Renal cortex interstitium (tissue), 15 donors: ENCODE measurements at places on chromosomes 2 and 18. TPM values are rescaled to one million over a fixed set of nuclear protein-coding genes. Genes with fewer than 3 reads are reported as not detected.

DNA sequence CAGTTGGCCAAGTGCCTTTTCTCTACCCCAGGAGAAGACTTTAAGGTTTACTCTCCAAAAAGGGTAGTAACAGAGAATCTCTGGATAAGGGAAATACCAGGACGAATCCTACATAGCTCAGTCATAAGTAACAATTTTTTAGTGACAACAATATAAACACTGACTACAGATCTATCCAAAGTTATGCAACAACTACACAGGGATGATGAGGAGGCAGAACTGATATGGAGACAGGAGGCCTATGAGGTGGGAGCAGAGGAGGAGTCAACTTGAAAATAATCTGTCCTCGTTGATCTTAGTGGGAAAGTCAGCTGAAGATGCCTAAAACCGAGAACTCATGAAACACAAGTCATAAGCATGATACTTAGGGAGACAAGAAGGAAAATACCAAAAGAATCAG lies 40.2 kb downstream of the SLC35F5 start:
- no peak for DNase-seq

Gene MFF
- polyA plus RNA-seq: 142 TPM

Gene DPP10
- 12.6 TPM for polyA plus RNA-seq

- DNase-seq: no peak
Observed at GRCh38 chr2:127044165-127044718, 62.7 kb downstream of the BIN1 start.

DNA sequence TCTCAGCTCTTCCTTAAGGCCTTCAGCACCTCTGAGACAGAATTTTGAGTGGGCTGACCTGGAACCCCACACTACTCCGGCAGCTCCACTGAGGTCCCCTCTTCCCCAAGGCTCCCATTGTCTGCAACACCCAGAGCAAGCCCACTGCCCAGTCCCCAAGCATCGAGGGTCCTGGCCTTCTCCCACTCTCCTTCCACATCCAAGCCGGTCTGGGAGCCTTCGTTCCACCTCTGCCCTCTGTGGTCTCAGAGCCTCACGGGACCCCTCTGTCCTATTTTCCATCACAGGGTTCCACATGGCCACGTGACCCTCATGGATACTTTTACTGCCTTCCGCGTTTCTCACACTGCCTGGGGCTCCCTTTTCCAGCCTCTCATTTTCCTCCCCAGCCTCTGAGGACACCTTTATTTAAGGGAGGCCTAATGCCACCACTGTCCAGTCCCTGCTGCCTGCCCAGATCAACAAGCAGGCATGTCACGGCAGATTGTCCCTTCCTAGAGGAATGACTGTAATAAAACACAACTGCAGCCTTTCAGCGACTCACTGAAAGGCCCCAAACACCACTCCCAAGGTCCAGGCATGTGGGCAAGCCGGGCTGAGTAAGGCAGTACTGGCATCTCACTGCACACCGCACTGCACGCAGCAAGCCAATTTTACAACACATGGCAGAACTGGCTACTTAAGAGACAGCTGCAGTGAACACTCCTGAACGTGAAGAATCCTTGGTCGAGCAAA lies 7.9 kb upstream of the SALL3 start:
- no peak for DNase-seq

- DNase-seq: no peak
Observed at GRCh38 chr18:38023871-38024270, 458.3 kb upstream of the CELF4 start.

DNA sequence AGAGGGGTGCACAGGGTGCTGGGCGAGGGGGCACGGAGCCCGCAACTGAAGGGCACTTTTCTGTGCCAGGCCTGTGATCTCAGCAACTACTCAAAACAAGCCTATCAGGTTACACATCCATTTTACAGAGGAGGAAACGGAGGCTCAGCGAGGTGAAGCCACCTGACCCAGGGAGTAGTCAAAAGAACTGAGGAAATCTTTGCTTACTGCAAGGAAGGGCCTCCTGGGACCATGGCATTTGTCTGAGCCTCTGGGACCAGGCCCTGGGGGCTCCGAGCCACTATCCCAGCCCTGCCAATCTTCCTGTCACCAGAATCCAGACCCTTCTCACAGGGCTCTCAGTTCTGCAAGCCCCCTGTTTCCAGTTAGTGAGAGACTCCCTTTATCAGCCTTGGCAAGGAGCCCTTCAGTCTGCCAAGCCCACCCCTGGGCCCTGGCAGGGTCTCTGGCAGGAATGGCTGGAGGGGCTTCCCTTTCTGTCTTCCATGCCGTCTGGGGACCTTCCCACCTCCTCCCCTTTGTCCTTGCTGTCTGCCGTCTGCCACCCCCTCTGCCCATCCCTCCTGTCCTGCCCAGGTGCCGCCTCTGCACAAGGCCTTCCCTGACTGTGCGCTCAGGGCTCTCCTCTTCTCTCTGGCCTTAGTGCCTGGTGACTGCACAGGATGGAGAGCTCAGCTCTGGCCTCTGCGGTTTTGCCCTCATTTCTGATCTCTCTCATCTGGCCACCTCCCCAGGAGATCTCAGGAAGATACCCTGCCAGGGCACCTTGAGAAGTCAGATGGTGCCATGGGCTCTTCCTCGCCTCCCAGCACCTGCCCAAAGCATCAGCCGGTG lies 194.7 kb upstream of the GLI2 start:
- DNase-seq: no peak

DNA sequence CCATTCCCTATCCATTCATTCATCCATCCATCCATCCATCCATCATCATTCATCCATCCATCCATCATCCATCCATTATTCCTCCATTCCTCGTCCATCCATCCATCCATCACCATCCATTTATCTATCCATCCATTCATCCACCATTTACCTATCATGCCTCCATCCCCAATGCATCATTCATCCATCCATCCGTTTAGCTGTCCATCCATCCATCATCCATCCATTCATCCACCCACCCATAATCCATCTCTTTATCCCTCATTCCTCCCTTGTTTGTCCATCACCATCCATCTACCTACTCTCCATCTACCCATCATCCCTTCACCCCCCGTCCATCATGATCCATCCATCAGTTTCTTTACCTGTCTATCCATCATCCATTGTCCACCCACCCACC lies 13.6 kb downstream of the NFATC1 start:
- no peak for DNase-seq

Gene DSEL
- polyA plus RNA-seq: 23.3 TPM

- no peak for DNase-seq
Observed at GRCh38 chr2:29039718-29040480, 34.4 kb downstream of the PCARE start.

DNA sequence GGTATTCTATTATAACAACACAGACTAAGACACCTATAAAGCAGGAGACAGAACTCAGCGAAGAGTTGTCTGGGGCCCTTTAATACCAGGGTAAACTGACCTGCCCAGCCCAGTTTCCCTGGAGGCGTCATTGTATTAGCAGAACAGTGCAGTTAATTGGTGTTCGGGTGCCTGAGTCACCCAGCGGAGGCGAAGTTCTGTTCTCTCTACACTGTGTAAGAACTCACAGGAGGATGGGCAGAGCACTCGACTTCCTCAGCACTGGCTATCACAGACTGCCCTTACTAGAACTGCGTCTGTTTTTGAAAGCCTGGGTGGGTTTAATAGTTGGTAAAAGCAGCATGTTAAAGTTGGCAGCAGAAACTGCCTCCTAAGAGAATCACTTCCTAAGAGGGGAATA lies 106.5 kb upstream of the ATP8B1 start:
- no peak for DNase-seq

GRCh38 chr2:138811431-138811830 lies 31.2 kb upstream of the NXPH2 start:
- no peak for DNase-seq

- no peak for DNase-seq
Observed at GRCh38 chr2:73487112-73487657, 101.5 kb downstream of the ALMS1 start.

Gene DNAJC27
- 8.5 TPM for polyA plus RNA-seq

Gene RNF144A
- polyA plus RNA-seq: 58.9 TPM

- DNase-seq: no peak
Observed at GRCh38 chr18:76604935-76605240, 109.8 kb upstream of the ZNF516 start.

GRCh38 chr2:18645315-18645714 lies 55.9 kb upstream of the NT5C1B start:
- no peak for DNase-seq
